WERI-Rb-1 (cell line): ENCODE measurements at places on chromosomes 11 and 22.

GRCh38 chr11:71977743-71978418 lies 20.8 kb upstream of the IL18BP start:
- DNase-seq, result no peak

GRCh38 chr11:117061256-117061655 lies 37.0 kb downstream of the SIK3 start:
- no peak for DNase-seq

DNA sequence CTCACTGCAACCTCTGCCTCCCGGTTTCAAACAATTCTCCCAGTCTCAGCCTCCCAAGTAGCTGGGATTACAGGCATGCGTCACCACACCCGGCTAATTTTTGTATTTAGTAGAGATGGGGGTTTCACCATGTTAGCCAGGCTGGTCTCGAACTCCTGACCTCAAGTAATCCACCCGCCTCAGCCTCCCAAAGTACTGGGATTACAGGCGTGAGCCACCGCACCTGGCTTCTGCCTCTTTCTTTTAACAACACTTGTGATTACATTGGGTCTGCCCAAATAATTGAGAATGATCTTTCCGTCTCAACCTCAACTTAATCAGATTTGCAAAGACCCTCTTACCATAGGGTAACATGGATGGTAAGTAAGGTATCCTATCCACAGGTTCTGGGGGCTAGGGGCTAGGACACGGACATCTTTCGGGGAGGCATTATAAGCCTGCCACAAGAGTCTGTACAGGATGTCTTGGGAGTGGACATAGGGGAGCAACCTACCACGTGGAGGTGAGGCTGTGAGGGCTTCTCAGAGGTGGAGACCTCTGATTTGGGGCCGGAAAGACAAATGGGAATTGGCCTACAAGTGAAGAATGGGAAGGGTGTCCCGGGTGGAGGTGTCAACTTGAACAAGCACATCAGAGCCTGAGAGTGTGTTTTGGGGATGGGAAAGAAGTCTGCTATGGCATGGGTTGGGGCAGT lies 2.7 kb upstream of the CBX6 start:
- no peak for DNase-seq

GRCh38 chr22:46408568-46409506 lies 73.3 kb downstream of the TRMU start:
- DNase-seq, result no peak

DNA sequence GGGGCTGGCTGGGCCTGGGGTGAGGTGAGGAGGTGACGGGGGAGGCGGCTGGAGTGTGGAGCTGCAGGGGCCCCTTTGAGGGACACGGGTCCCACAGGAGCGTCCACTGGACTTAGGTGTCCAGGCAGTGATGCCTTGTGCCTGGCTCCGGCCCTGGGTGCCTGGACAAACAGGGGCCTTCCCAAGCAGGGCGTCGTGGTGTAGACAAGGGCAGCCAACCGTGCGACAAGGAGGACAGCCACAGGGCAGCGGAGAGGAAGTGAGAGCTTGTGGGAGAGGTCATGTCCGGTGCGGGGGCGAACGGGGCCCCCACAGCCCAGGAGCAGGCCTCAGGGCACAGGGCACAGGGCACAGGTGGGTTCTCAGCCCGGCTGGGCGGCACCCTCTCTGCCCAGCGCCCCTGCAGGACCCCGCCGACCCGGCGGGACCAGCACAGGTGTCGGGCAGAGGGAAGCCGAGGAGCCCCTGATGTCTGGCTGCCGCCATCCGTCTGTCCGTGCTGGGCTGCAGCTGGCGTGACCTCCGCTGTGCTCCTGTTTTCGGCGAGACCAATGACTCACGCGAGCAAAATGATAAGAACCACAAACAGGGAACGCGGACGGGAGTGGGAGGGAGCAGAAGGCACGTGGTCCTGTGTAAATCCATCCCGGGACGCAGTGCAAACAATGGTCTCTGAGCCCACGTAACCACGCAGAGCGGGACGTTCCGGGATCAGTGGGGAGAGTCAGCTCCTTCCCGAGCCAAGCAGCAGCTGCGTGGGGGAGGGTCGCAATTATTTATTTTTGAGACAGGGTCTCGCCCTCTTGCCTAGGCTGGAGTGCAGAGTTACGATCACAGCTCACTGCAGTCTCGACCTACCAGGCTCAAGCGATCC lies 49.1 kb upstream of the A4GALT start:
- no peak for DNase-seq

- no peak for DNase-seq
Observed at GRCh38 chr11:72735495-72736027, 16.6 kb downstream of the ARAP1 start.

DNA sequence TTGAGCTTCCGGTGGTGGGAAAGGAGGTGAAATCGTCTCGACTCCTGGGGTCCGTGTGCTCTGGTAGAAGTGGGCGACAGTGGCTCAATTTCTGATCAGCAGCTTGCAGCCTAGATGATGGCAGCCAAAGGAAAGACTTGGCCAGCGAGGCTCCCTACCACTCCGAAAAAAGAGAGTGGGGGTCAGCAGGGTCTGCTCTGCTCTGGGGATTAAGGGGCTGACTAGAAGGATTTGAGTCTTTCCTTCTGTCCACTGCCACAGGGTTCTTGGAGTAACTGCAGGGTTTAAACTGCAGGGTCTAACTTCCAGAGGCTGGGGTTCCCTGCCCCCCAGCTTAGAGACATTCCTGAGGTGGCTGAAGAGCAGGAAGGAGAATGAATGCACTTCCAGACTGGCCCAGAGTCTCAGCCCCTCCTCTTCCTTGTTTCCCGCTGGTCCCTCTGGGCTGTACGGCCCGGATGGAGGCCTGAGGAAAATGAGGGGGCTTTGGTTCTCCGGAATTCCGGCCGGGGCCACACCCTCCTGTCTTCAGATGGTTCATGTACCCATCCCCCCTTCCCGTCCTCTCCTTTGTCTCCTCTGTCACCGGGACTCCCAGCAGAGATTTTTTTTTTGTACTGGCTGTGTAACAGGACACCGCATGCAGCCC lies 907 bp downstream of the SERPINH1 start:
- peak; percentile 48 for DNase-seq

DNA sequence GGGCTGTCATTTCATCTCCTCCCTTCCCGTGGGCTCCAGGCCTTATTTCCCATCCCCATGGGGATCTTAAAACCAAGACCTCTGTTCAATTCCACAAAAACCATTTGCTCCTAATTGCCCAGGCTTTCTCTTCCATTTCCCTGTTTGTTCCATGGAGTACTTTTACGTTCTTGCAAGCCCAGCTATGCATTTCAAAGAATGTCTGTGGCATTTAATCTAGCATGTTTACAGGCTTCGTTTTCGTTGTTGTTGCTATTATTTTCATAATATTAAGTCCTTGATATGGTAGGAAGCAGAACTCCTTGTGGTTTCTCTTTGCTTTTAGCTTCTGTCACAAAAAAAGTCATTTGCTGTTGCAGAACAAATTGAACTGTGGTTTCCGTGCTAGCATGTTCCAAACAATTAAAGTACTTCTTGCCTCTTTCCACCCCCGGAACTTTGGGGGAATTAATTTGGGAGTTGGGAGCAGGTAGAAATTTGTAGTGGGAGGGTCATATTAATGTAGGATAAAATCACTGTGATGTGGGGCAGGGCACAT lies 68.1 kb upstream of the SLC22A12 start:
- DNase-seq, result no peak

DNA sequence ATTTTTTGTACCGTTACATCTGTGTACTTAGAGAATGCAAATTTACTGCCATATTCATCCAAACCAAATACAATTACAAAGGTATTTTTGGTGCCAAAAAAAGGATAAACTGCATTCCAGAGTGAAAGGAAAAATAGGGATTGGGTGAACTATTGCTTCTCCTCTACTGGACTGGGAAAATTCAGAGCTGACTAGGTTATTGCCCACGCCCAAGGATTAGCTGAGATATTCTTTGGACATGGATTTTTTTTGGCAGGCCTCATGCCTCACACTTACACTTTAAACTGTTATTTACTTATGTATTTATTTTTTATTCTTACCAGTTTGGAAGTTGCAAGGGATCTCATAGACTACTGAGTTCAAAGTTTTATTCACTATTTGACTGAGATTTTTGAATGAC lies 76.3 kb upstream of the DDI1 start:
- no peak for DNase-seq

DNA sequence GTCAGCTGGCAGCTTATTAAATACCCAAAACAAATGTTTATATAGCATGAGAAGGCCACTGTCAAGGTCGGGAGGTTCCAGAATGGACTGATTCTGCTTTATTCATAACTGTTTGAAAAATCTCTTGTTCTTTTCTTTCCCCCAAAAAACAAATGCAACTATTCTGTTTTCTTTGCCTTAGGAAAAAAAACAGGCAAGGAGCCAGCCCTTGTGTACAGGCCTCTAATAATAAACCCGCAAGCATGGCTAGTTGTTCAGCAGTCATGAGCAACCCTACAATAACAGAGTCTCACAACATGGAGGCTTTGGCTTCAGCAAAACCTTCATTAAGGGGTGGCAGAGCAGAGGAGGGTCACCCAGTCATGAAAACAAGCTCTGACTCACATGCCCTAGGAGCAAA lies 191.7 kb downstream of the KIRREL3 start:
- no peak for DNase-seq

- no peak for DNase-seq
Observed at GRCh38 chr11:32931606-32932005, 39.0 kb downstream of the QSER1 start.
